ENCODE measurements at places on chromosomes 2 and 18.

- DNase-seq = no peak
Observed at GRCh38 chr2:44330801-44331200, 30.5 kb downstream of the PREPL start.

GRCh38 chr2:127650041-127650784 is 4.3 kb downstream of the GPR17 start:
- no peak for DNase-seq

DNA sequence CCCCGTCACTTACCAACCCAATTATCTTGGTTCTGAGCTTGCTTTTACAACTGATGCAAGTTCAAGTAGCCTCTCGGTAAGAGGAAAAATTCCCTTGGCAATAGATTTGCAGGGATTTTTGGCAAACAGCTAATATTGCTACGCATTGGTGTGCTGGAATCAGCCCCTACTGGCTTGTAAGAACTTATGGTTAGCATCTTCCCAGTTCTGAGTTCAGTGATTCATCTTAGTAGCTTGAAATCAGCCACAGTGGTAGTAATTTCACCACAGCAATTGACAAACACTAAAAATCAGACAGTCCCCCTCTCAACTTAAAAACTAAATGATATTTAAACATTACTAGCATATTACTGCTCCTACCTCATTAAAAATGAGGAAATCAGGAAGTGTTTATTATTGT is 5.9 kb upstream of the RAX start:
- no peak for DNase-seq

- DNase-seq = no peak
Observed at GRCh38 chr2:179250095-179250494, 14.5 kb downstream of the SESTD1 start.

DNA sequence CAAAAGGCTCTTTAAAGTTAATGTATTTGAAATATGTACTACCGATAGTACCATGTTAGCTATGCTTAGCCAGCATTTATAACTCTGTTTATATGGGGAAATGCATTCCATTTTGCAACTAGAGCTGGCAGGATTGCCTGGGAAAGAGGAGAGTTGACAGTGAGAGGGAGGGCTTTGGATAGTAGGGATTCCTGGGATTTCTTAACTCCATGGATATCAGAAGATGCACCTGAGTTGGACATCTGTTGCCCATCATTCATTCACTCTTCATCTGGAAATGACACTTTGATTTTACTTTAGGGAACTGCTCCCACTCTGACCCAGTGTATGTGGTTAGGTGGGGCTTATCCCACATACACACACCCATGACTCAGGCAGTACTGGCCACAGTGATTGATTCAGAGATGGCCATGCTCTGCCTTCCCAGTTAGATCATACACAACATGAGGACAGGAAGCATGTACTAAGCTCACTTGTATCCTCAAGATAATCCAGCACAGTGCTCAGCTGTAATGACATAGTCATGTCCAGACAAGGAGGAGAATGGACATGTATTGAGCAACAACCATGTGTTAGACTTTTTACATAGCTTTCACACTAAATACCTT is 248.8 kb downstream of the MREG start:
- DNase-seq = no peak

DNA sequence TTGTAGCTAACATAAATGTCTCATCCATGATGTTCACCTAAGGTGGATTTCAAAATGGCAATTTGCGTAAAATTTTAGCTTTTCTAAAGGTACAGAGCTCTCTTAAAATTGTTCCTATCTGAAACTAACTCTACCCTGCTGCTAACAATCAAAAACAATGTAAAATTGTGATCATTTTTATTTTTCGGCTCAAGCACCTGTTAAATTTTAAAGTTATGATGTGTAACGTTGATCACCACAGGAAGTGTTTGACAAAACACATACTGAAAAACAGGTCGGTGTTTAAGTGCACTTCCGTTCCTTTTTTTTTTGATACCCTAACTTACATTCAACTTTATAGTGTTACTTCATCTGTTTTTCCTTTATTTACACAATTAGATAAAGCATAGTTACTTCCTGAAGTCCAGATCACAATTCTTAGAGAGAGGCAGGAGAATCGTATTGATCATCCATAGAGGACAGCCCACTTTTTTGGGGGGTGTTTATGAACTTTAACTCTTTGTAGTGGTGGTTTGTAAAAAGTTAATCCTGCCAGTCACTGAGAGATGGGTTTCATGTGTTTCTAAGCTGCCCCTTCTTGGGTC is 6.0 kb upstream of the NCK2 start:
- DNase-seq = no peak

GRCh38 chr18:79615091-79615490 is 64.5 kb upstream of the CTDP1 start:
- DNase-seq = no peak

DNA sequence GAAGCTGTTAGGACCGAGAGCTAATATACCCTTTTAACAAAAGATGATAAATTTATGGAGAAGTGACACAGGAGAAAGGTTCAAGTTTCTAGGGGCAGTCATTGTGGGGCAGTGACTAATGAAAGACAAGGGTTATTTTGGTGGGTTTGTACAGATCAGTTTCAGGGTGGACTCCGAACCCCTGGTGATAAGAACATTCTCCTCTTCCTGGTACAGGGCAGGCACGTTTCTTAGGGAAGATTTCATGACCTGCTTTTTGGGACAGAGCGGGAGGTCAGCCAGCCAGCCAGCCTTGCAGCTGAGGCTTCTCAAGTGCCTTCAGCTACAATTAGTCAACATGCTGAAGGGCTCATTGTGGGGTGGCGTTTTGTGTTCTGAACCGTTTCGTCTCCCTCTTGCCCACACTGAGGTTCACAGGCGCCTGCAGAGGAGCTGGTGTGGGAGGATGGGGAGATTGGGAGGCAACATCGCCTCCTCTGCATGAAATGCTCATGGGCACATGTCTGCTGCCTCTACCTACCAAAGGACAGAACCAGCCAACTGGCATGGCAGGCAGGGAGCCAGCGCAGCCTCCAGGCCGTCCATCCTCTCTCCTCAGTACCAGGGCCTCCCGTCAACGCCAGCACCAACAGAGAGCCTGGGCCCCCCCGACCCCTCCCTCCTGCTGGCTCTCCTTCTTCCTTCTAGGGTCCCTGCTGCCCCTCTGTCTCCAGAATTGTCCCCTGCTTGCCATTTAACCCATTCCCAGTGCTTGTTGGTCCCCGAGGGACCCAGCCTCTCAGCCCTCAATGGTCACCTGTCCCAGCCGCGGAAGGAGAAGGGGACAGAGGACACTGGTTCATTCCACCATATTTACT is 9.6 kb downstream of the CHMP1B start:
- no peak for DNase-seq

DNA sequence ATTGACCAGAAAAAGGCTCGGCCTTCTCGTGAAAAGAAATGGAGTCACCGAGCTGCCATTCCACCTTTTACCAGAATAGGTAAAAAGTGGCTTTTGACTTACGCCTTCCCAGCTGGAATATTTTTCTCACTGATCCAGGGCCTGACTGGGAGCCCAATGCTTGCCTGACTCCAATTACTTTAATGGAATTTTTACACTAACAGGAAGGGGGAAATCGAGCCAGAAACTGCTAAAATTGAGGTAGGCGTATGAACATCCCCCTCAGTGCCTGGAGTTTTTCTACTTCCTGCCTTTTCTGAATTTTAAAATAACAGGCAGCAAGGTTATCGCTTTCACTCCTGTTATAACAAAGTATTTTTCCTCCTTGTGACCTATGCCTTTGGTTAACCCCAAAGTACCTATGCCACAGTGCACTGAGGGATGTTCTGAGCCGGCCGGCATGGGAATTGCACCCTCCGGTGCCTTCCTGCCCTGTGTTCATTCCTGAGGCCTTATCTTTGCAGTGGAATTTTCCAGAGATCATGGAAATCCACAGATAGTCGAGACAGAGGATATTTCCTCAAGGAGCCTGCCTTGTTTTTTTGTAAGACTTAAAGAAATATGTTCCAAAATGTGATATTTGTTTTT is 18.3 kb upstream of the RPL31 start:
- no peak for DNase-seq

GRCh38 chr2:231512222-231512621 is 18.0 kb downstream of the NMUR1 start:
- no peak for DNase-seq

- no peak for DNase-seq
Observed at GRCh38 chr2:175431101-175431946, 249.8 kb upstream of the ATP5MC3 start.

GRCh38 chr2:190849774-190850173 is 30.8 kb upstream of the GLS start:
- DNase-seq = no peak

DNA sequence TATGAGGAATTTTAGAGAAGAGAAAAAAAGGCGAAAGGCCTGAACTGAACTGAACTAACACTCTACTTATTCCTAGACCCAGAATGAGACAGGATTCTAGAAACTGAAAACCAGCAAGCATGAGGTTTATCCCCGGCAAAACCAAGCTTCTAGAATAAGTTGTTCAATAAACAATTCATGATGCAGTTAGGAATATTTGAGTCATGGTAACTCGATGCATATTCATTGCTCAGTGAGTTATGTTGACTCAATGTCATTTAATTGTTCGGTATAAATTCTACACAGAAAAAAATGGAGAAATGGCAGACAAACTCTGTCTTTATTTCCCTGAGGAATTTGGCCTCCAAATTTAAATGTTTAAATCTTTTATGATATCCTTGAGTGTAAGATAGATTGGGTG is 321.5 kb downstream of the SATB2 start:
- no peak for DNase-seq

GRCh38 chr2:230217424-230217823 is 2.4 kb downstream of the SP110 start:
- DNase-seq = no peak

DNA sequence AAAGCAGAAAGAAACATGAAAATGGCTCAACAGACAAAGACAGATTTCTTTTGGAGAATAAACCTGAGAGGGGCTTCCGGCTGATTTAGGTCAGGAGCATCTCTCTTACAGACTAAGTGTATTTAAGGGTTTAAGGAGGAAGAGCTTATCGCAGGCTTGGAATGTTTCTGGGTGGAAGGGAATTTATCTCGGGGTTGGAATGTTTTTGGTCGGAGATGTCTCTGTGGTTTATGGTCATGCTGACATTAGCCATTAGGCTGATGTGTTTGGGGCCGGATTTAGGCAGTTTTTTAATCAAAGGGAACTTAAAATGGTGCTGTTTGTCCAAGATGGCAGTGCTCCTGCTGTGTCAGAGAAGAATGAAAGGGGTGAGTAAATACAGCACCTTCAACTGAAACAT is 14.4 kb upstream of the PSMA8 start:
- DNase-seq = no peak

- DNase-seq = no peak
Observed at GRCh38 chr18:6397931-6398566, 16.7 kb downstream of the L3MBTL4 start.

DNA sequence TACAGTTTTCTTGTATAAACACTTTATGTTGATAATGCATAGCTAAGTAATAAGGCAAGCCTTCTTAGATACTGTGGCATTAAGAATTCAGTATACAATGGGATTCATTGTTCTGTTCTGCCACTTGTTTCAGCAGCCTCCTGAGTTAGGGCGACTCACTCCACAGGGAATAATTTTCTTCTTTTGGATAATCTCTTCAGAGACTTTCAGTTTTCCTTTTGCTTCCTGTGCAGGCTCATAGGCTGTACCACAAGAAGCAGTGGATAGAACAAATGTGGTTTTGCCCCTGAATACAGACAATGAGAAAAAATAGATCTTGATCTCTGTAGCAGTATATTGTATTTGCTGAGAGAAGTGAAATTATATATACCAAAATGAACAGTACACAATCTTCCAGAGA is 298.0 kb downstream of the ZNF407 start:
- no peak for DNase-seq

GRCh38 chr2:127465258-127465657 is 47.0 kb downstream of the PROC start:
- no peak for DNase-seq

- DNase-seq = no peak
Observed at GRCh38 chr2:11079136-11079824, 76.0 kb upstream of the SLC66A3 start.

- DNase-seq = no peak
Observed at GRCh38 chr2:68878753-68879152, 7.6 kb upstream of the BMP10 start.

GRCh38 chr2:205660521-205661124 is 21.7 kb upstream of the NRP2 start:
- peak; percentile 73 for DNase-seq

DNA sequence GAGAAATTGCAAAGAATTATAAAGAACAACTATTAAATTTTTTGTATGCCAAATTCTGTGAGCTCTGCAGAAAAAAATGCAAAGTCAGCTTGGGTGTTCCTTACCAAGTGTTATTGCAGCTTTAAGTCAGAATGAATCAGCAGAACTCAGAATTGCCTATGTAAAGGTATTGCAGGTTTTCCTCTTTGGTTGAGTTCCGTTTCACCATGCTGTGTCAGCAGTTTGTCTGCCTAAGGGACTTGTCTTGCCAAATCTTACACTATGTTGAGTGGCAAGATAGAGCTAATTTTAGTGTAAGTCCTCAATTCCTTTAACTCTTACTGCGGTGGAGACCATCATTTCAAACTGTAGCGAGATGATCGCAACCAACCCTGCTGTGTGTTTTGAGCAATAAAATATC is 38.8 kb downstream of the ADAM23 start:
- DNase-seq = no peak

DNA sequence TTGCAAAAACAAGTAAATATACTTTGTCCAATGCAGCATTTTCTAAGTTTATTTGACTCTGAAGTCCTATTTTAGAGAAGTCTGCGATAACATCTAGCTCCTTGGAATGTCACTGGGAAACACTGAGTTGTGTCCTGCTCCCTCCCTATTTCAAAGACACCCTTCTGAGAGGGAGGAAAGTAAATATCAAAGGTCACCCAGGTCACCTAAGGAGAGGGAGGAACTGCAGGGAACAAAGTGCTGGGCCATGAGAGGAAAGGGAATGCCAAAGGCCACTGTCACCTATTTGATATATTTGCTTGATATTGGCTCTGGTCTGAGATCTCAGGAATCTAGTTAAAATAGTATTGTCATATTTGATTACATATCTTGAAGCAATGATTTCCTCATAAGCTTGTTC is 201.3 kb downstream of the GCA start:
- no peak for DNase-seq

DNA sequence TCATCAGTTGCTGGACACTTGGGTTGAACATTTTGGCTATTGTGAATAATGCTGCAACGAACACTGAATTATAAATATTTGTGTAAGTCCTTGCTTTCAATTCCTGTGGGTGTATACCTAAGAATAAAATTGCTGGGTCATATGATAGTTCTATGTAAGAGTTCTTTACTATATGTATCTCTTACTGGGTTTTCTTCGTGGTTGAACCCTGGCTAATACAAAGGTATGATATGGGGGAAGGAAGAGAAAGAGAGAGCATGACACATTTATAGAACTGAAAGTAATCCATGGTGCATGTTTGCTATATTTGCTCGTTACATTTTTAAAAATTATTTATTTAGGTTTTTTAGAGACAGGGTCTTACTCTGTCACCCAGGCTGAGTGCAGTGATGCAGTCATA is 143.1 kb upstream of the GAREM1 start:
- no peak for DNase-seq
